Muscle of back (tissue), 13 donors: ENCODE measurements at places on chromosomes 3 and 15. TPM values are rescaled to one million over a fixed set of nuclear protein-coding genes. Genes with fewer than 3 reads are reported as not detected.

IMP3 gene
- 31.3 TPM for polyA plus RNA-seq

USP4 gene
- polyA plus RNA-seq: 38.3 TPM

HHATL gene
- 49.2 TPM for polyA plus RNA-seq

COL8A1 gene
- polyA plus RNA-seq: 0.85 TPM

PKM gene
- 776 TPM for polyA plus RNA-seq

AGTR1 gene
- polyA plus RNA-seq: 24.7 TPM

CSPG5 gene
- 1.8 TPM for polyA plus RNA-seq

PRR20G gene
- not detected for polyA plus RNA-seq

AP3S2 gene
- 36.5 TPM for polyA plus RNA-seq

PRSS50 gene
- polyA plus RNA-seq: 0.16 TPM

VGLL3 gene
- polyA plus RNA-seq: 30.5 TPM

P2RY1 gene
- 5.9 TPM for polyA plus RNA-seq

LRRIQ4 gene
- polyA plus RNA-seq: 0.08 TPM

GRK7 gene
- polyA plus RNA-seq: not detected

SLC28A2 gene
- 0.17 TPM for polyA plus RNA-seq

AVEN gene
- 28.2 TPM for polyA plus RNA-seq

CHRM5 gene
- polyA plus RNA-seq: 0.03 TPM

SNX1 gene
- polyA plus RNA-seq: 60.3 TPM
